ENCODE measurements at places on chromosomes 16 and 17.

GRCh38 chr16:55475919-55476318 lies 3.1 kb upstream of the MMP2 start:
- H3K4me1 ChIP-seq: peaks cover 13% of the 10 kb centered on the region
- H3K27ac ChIP-seq: no peak overlapping the region
- H3K27me3 ChIP-seq: peaks cover 81% of the 10 kb centered on the region
- no peak for DNase-seq

GRCh38 chr17:5629128-5629527 lies 44.8 kb upstream of the NLRP1 start:
- H3K4me3 ChIP-seq: no peak overlapping the region
- no peak for DNase-seq

GRCh38 chr16:88264641-88265285 lies 118.0 kb upstream of the ZNF469 start:
- no peak overlapping the region for H3K4me3 ChIP-seq
- no peaks in the 10 kb centered on the region for H3K36me3 ChIP-seq
- no peaks in the 10 kb centered on the region for H3K4me1 ChIP-seq
- no peak overlapping the region for H3K27ac ChIP-seq
- peak; percentile 48 for DNase-seq

GRCh38 chr17:46003907-46004748 lies 5.1 kb downstream of the STH start:
- no peaks in the 10 kb centered on the region for H3K27me3 ChIP-seq
- H3K27ac ChIP-seq: no peak overlapping the region
- H3K4me1 ChIP-seq: no peaks in the 10 kb centered on the region
- no peaks in the 10 kb centered on the region for H3K36me3 ChIP-seq

DNA sequence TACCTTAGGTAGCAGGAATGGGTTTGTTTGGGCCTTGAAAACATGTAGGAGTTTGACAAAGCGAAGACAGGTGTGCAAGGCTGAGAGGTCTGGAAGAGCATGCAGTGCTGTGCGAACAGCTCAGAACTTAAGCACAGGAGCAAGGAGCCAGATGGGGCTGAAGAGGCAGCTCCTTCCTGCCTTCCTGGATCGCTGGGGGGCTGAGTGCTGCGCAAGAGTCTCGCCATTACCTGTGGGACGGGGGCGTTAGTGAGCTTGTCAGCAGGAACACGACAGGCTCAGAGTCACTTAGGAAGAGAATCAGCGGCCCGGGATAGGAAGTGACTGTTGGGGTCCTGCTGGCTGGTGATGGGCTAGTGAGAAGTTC lies 464 bp upstream of the MRM1 start:
- peaks cover 15% of the 10 kb centered on the region for H3K4me1 ChIP-seq
- DNase-seq: no peak
- no peaks in the 10 kb centered on the region for H3K36me3 ChIP-seq
- peaks cover 8% of the 10 kb centered on the region for H3K27me3 ChIP-seq
- H3K4me3 ChIP-seq: peak overlapping the region; percentile 70
- H3K27ac ChIP-seq: no peak overlapping the region

DNA sequence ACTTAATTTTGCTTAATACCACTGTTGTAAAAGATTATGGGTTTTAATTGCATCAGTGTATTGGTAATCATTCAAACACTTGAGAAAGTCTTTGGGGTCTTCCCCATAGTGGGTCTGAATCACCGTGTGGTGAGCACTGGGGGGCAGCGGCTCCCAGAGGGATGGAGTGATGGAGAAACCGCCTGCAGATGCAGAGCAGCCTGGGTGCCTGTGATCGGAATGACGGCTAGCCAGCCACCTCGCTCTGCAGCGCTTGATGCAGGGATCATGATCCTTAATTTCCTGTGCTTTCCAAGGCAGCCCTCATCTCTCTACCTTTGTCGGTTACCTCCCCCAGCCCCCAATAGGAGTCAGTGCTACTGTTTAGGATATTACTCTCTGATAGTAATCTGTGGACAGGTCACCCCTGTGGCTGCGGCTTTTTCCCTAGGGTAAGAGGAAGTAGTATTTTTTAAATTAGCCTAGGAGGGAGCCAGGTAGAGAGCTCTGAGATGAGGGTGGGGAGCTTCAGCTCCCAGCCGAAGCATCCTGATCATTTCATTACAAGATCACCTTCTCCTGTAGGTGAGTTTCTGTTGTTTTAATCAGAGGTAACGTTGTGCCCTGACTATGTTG lies 135.6 kb downstream of the MSI2 start:
- H3K36me3 ChIP-seq: no peaks in the 10 kb centered on the region
- no peak for DNase-seq
- no peak overlapping the region for H3K4me3 ChIP-seq
- H3K27ac ChIP-seq: no peak overlapping the region
- H3K4me1 ChIP-seq: peaks cover 28% of the 10 kb centered on the region
- no peaks in the 10 kb centered on the region for H3K27me3 ChIP-seq
